AG08395 (cell line): ENCODE measurements at places on chromosomes 5 and 9.

- no peak for DNase-seq
These were observed 373.2 kb upstream of the ACTBL2 start for GRCh38 chr5:57855831-57856230.

GRCh38 chr9:104836235-104836634 is 72.3 kb downstream of the NIPSNAP3B start:
- DNase-seq = no peak

GRCh38 chr5:9888501-9888901 is 258.4 kb upstream of the TAS2R1 start:
- DNase-seq = peak; percentile 96

- no peak for DNase-seq
These were observed 358.0 kb downstream of the MSX2 start for GRCh38 chr5:175082346-175082745.

- no peak for DNase-seq
These were observed 64.0 kb upstream of the RANBP6 start for GRCh38 chr9:6079386-6079785.

DNA sequence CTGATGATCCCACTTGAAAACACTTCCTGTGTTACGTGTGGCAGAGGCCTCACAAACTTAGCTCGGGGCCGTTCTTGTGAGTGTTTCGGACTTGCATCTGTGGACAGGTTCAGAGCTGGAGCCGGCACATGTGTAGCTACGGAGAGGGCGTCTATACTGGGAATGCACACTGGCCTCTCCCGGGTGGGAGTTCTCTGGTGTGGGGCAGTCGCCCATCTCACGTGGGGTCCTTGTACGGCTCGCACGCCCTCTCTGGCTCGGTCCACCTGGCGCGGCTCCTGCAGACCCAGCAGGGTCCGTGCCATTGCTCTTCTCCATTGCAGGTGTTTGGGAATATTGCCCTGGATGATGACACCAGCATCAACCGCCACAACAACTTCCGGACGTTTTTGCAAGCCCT is 197.9 kb downstream of the CACNA1B start:
- no peak for DNase-seq

GRCh38 chr5:80569961-80570786 is at the start of gene ANKRD34B:
ANKRD34B (minus strand) TSS chr5:80570280; CDS start chr5:80560019, 10,261 bp downstream.
- no peak for DNase-seq

DNA sequence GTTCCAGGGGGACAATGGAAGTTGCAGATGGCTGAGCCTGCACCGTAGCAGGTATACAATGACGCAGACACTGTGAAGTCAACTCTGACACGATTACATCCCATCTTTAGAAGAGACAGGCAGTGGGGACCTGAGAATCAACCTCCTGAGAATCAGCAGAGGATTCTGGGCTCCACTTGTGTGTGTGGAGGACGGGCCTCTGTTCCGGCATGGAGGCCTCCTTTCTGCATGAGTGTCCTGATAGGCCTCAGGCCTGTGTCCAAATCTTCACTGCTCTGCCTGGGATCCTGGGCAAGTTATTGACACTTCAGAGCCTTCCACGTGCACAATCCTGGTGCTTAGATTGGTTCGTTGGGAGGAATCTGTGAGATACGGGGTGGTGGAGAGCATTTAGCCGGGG is 151.2 kb upstream of the COL5A1 start:
- no peak for DNase-seq

DNA sequence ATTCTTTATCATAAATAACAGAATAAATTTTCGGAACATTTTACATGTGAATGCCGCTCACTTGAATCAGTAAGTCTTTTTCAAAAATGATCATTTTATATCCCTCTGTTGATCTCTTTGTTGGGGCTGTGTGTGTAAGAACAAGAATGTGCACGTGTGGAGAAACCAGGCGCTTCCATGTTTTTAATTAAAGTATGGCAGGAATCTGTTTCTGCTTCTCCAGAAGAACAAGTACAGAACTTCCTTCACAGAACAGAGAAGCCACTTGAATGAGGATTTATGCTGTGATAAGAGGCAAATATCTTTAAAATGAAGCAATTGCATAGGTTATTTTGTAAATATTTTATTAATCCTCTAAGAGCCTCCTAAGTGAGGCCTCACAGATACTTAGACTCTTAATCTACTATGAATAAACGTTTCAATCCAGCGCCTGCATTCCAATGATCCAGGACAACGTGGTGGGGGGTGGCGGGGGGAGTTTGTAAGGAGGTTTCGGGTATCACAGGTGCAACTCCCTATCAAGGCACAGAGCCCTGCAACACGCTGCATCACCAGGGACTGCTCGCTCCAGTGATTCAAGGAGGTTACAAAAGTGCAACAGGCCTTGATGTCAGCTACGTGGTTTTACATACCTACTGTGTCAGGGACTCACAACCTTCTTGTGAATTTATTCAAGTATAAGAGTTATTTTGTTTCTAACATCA is 409.2 kb downstream of the BNC2 start:
- no peak for DNase-seq

- DNase-seq = peak; percentile 30
These were observed 332.9 kb downstream of the CSNK1G3 start for GRCh38 chr5:123844873-123845272.

DNA sequence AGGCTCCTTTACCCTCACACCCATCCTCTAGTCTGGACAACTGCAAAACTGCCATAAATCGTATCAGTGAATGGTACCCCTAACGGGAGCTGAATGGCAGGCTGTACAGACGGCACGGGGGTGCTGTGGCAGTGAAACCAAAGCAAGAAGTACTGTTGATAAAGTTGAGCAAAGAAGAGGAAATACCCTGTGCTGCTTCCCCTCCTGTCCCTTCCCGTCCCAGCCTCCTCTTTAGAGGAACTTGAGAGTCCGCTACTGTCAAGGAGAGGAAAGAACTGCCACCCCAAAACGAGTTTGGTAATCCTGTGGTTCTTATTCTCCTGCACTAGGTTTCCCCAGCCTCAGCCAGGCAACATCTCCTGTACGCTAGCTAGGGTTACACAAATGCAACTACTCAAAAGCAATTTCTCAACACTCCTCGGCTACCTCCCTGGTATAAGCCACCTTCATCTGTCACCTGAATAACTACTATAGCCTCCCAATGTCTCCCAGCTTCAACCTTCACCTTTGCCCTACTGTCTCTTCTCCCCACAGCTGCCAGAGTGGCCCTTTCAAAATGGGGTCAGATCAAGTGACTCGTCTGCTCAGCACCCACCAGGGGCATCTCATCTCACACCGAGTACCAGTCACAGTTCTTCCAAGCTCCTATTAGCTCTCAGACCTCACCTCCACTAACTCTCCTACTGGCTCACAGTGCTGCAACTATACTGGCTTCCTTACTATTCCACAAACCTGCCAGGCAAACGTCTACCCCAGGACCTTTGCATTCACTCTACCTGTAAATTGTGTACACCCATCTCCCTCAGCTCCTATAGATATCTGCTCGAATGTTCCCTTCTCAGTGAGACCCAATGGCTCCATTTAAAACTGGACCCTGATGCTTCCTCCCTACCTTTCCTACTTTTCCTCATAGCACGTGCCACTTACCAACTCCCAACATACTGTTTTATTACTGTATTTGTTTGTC is 4.1 kb downstream of the GLRX start:
- no peak for DNase-seq
